ENCODE measurements at places on chromosomes 4 and X. TPM values are rescaled to one million over a fixed set of nuclear protein-coding genes. Genes with fewer than 3 reads are reported as not detected.

The NLGN3 gene
- 0.90 TPM for total RNA-seq

The TDO2 gene
- not detected for total RNA-seq

The PNMA3 gene
- total RNA-seq, result 3.3 TPM

The FGFR3 gene
- total RNA-seq, result 0.18 TPM

GRCh38 chrX:30060718-30061117 is 154.6 kb upstream of the MAGEB2 start:
- H3K4me1 ChIP-seq, result no peaks in the 10 kb centered on the region
- no peaks in the 10 kb centered on the region for H3K27me3 ChIP-seq
- H3K36me3 ChIP-seq, result no peaks in the 10 kb centered on the region
- no peak for DNase-seq

DNA sequence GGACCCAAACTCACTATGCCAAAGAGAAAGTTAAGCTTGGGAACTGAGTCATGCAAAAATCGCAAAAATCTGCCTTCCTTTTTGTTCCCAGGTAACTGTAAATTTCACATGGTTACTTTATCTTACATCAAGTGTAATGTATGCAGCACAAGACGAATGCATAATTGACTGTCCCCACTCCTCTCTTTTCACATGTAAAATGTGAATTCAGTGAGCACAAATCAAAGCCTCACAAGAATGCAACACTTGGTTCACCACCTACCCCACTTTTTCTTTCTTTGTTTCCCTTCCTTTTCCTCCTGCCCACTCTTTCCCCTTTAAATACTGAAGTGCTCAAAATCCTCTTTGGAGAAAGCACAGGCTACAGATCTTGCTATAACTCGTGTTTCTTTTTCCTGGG is 53.2 kb downstream of the MAGED4B start:
- no peak for DNase-seq
- H3K4me1 ChIP-seq, result no peaks in the 10 kb centered on the region
- no peaks in the 10 kb centered on the region for H3K36me3 ChIP-seq
- no peak overlapping the region for H3K27ac ChIP-seq
- H3K4me3 ChIP-seq, result no peak overlapping the region
- H3K27me3 ChIP-seq, result peaks cover 2% of the 10 kb centered on the region

- H3K36me3 ChIP-seq, result no peaks in the 10 kb centered on the region
- peak overlapping the region; percentile 56 for H3K27ac ChIP-seq
- no peak for DNase-seq
- no peaks in the 10 kb centered on the region for H3K27me3 ChIP-seq
- H3K4me3 ChIP-seq, result no peak overlapping the region
Measured at GRCh38 chr4:121192013-121192412, 27.9 kb upstream of the TNIP3 start.

DNA sequence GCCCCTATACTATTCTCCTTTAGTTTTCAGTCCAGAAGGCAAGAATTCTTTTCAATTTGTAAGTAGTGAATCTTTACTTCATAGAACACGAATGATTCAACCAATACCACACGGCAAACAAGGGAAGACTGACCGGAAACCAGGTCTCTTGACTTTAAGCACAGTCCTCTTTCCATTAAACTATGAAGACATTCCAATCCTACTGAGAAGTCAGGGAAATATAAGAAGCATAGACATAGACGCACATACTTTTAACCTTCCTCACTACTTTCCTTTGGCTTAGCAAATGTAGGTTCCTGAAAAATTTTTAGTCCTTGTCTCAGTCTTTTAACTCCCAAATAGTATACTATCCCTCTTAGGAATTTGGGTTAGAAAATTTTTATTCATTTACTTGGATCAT is 9.1 kb downstream of the CHRDL1 start:
- no peaks in the 10 kb centered on the region for H3K36me3 ChIP-seq
- H3K4me3 ChIP-seq, result no peak overlapping the region
- no peak for DNase-seq
- no peaks in the 10 kb centered on the region for H3K4me1 ChIP-seq

GRCh38 chrX:19017271-19017670 is 33.4 kb upstream of the PHKA2 start:
- H3K36me3 ChIP-seq, result no peaks in the 10 kb centered on the region
- no peaks in the 10 kb centered on the region for H3K4me1 ChIP-seq
- H3K27ac ChIP-seq, result no peak overlapping the region
- DNase-seq, result no peak

Data from activated CD4-positive, alpha-beta memory T cell treated with anti-CD3 and anti-CD28 coated beads, Interleukin-2, amount 10 ng/mL, durations not matched to agents 7 days and 5 days (primary cell).